ENCODE measurements at places on chromosomes 16 and 17.

DNA sequence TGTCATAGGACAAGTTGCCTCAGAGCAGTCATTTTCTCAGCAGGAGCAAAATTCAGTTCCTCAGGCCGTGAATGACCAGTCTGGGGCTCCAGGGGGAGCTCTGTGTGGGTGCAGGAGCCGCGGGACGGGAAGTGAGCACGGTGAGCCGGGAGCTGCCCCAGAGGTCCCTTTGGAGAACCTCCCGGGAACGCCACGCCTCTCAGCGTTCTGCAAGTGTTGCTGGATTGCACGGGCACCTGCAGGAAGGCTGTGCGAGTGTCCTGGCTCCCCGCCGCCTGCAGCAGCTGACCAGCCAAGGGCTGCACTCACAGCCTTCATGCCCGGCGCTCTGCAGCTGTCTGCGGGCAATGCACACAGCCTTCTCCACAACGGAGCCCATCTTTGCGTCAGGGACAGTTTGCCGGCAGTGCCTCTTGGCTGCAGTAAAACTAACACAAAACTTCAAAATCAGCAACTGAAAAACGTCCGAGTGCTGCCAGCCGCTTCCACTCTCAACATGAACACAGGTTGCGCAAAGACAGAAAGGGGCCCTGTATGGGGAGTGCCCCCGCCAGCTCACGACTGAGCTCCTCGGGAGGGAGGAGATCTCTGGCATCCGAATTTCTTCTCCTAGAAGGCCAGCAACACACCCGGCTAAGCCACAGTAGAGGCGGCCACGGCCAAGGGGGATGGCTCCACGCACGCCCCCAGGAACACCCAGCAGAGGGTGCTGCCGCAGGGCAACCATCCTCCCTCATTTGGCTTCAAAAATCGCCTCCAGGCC, 16.0 kb downstream of the NDUFAF8 start:
- peak; percentile 89 for DNase-seq

DNA sequence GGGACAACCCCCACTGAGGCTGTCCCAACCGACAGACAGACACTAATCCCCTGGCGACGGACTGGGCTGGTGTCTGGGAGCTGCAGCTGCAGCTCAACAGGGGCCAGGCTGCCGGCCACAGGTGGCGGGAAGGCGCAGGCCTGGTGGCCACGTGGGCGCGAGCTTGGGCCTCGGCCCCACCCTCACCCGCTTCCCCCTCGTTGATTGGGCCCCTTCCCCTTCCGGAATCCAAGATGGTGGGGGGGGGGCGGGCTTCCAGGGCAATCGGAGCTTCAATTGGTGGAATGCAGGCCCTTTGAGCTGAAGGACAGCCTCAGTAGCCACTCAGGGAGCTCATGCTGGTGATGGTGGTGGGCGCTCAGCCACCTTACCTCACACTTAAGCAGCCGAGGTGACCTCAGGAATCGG, 8.7 kb upstream of the TBX4 start:
- DNase-seq = peak; percentile 56

DNA sequence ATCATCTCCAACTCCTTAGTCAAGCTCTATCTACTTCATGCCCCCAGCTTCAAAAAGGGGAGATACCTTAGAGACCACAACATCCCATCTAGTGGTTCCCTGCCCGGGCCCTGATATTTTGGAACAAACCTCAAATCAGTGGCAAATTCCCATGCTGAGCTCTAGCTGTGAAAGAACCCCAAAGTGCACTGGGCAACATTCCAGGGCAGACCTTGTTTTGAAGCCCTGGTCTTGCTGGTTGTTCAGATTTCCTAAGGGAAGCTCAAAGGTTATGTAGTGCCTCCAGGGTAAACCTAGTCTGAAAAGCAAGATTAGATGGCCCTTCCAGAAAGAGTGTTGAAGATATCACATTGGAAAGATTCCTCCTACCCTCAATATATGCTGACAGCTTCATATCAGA, 16.3 kb downstream of the FAM117A start:
- no peak for DNase-seq

DNA sequence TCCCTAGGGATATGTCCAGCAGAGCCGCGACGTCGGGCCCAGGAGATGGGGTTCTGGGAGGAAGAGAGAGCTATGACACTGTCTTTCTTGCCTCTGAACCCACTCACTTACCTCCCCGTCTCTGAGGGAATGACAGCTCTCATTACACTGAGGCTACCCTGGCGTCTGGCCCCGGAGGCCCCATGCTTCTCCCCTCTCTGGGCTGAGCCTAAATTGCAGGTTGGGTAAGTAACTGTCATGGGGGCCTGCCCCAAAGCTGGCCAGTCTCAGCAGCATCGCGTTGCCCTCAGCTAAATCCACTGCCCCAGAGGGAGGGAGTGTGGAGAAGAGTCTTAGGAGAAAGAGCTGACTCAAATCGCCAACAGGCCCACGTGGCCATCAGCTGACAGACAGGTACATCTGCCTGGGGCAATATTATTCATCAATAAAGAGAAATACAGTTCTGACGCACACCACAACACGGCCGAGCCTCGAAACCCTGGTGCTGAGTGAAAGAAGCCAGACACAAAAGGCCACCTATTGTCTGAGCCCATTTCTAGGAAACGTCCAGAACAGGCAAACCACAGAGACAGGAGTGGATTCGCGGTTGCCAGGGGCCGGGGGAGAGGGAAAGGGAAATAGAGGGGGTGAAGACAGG, 156.4 kb downstream of the C16orf95 start:
- DNase-seq = peak; percentile 91

GRCh38 chr16:67923414-67924116, 8.1 kb downstream of the CTRL start:
- no peak for DNase-seq

GRCh38 chr16:57464523-57464922, 2.0 kb downstream of the POLR2C start:
- no peak for DNase-seq

- peak; percentile 78 for DNase-seq
Measured at GRCh38 chr16:30416624-30417528, 9.5 kb downstream of the ZNF771 start.

DNA sequence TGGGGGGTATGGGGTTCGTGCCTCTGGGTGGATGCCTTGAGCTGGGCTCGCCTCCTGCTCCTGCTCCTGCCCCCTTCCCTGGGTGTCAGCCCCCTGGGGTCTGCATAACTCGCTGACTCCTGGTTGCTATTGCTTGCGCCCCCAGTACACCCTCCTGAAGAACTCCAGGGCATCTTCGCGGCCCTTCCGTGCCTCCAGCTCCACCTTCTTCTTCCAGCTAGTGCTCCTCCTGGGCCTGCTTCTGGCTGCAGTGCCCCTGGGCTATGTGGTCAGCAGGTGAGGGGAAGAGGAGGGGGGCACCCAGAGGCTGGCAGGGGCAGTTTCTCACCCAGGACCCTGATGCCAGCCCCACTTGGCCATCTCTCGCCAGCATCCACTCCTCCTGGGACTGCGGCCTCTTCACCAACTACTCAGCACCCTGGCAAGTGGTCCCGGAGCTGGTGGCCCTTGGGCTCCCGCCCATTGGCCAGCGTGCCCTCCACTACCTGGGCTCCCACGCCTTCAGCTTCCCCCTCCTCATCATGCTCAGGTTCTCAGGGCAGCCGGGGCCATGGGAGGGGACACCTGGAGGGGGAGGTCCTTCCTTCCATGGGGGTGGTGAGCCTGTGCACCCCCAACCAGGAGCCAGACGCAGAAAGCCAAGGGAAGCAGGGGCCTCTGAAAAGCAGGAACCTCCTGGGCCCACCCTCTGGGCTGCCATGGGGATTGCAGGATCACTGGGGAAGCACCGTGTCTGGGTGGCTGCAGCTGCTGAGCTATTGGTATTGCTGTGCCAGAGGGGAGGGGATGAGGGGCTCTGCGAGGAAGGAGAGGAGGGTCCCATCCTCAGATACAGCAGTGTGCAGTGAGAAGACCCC, 7.8 kb upstream of the C17orf99 start:
- no peak for DNase-seq

- peak; percentile 46 for DNase-seq
Measured at GRCh38 chr17:8021565-8022359, 17.1 kb upstream of the ALOX15B start.

GRCh38 chr17:34257299-34257985, 2.4 kb downstream of the CCL2 start:
- no peak for DNase-seq

DNA sequence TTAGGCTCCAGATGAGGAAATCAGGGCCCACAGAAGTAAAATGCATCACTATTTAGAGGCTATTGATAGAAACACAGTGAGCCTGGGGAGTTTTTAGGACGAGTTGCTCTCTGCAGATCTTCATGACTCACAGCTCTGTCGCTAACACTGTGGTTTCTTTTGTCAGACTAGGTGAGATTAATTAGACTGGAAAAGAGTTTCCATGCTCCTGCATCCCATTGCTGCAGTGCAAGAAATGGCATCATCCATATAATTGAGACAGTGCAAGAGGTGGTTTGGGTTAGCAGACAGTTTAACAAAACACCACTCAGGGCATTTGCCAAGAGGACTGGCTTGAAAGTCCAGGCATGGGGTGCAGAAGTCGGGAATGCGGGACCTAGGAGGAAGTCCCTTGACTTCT, 198.8 kb upstream of the CACNG5 start:
- peak; percentile 69 for DNase-seq

GRCh38 chr17:48642059-48642842, 16.1 kb upstream of the HOXB9 start:
- DNase-seq = peak; percentile 98

- DNase-seq = peak; percentile 58
Measured at GRCh38 chr17:37494401-37494831, 4.7 kb downstream of the DUSP14 start.

GRCh38 chr16:86303787-86304678, 206.3 kb upstream of the FOXF1 start:
- no peak for DNase-seq

DNA sequence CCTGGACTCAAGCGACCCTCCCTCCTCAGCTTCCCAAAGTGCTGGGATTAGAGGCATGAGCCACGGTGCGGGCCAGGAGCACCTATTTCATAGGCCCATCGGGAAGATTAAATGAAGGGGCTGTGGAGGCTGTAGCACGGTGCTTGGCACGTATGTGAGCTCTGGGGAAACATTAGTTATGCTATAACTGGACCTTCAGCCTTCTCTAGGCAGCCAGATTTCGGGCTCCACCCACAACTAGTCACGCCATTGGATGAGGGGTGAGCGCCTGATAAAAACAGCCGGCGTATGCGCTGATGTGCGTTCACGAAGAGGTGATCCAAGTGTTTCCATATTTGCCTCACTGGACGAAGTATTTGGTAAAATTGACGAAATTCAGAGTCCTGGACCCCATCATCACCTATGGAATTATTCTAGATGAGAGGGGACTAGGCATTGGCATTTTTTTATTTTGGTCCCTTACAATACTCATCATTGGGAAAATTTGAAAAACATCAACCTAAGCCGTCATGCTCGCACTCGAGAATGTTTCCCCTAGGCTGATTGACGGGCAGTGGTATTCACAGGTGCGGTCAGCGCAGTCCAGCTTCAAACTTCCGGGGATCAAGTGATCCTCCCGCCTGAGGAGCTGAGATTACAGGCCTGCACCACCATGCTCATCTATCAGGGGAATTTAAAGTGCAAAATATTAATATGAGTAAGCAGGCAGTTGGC, 1.8 kb upstream of the ANKRD11 start:
- DNase-seq = no peak

DNA sequence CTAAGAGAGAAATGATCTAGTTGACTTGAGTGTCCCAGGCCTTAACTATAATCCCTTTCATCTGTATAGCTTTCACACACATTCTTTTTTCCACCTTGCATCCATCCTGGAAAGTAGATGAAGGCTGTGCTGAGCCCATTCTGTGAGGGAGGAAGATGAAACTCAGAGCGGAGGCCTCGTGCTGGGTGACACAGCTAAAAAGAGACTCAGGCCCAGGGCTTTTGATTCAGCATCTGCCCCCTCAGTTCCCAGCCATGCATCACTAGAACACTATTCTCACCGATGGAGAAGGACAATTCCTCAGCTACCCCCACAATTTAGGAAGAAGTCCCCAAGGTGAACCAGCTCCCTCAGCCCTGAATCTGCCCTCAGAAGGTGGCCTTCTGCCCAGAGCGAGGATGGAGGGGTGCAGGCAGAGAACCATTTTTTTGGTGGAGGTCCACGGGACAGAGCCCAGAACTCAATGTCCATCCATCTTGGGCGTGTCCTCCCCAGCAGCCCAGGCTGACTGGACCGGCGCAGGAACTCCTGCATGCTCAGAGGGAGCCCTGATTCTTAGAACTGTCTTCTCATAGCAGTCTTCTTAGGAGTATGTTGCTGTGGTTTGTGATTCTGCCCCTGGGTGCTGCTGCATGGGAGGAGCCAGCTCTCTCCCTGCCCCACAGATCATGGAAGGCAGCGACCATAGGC, 5.8 kb upstream of the MYCBPAP start:
- no peak for DNase-seq

DNA sequence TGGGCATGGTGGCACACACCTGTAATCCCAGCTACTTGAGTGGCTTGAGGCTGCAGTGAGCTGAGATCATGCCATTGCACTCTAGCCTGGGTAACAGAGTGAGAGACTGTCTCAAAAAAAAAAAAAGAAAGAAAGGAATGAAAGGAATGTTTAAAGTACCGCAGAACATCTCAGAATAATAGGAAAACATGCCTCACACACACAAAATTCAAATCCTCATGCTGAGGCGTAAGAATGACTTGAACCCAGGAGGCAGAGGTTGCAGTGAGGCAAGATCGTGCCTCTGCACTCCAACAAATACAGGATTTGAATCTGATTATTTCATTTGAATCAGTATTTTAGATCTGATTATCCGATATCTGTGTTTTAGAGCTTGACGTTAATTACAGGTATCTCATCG, 21.3 kb upstream of the GAA start:
- no peak for DNase-seq

GRCh38 chr17:36600936-36601302, 464 bp upstream of the MRM1 start:
- no peak for DNase-seq
